ENCODE measurements at places on chromosomes 11 and 22.

DNA sequence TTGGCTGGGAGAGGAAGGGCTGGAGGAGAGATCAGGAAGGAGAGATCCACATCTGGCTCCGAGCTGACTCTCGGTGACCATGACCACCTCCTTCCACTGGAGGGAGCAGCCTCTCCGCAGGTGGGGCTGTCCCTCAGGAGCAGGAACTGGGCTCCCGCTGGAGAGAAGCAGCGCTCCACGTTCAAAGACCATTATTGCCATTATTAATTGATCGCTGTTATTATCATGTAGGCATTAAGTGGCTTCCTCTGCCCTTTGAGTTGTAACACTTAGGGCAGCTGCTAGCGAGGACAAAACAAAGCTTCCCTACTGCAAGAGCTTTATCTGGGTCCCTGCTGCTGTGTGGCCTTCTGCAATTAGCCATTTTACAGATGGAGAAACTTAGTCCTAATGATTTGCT is 251.9 kb downstream of the ST3GAL4 start:
- peak; percentile 33 for DNase-seq

DNA sequence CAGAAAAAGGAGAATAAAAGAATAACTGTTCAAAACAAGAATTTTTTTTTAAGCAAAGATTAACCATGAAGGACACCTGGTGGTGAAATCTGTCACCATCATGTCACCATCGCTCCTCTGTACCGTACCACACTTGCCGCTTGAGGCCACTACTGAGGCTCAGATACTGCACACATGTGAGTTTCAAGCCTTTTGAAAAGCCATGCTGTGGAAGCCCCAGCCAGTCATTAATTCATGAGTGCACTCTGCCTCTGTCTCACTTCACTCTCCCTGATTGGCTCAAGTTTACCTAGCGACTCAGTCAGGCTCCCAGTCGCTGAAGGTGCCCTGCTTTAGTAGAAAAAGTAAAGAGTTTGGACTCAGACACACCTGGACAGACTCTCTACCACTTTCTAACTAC is 6.6 kb upstream of the MS4A12 start:
- DNase-seq, result no peak

DNA sequence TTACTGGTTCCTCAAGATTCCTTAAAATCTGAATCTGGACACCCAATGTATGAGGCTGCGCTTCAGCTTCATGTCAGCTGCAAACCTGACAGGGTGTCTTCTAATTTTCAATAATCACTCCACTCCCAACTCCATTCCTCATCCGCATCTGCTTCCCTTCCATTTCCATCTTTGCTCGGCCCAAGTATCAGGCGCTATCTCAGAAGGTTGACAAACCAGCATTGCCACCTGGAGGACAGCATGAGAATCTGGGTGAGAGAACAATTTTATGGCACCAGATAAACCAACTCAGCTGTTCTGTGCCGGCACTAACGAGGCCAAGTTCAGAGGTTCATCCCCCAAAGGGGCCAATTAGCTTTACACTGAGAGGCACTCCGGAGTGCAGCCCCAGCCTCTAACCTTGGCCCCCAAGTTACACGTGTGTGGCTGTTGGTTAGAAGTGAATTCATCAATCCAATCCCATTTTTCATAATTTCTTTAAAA is 79.1 kb upstream of the LMO2 start:
- DNase-seq, result peak; percentile 54

DNA sequence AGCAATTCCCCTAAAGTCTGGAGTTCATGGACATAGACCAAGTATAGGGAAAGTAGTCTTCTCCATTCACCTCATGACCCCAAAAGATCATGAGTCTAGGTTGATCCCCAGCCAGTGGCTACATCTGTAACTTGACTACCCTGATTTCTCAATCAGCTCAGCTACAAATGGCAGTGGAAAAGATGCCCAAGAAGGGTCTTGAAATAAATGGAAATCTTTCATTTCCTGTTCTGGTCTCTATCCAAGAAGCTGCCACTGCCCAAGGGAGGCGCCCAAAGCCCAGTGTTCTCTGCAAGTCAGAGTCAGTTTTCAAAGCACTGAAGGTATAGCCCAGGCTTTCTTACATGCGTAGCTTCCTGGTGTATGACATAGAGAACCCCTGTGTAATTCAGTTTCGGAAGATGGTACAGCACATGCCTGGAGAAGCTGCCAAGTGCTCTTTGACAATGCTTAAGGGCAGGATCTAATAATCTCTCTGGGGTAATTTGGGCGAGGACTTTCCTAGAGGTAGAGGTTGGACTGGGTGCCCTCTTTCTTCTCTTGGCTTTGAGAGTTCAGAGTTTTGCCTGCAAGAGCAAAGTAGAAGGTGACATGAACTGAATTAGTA is 101.1 kb downstream of the ADAMTS15 start:
- DNase-seq, result peak; percentile 28

DNA sequence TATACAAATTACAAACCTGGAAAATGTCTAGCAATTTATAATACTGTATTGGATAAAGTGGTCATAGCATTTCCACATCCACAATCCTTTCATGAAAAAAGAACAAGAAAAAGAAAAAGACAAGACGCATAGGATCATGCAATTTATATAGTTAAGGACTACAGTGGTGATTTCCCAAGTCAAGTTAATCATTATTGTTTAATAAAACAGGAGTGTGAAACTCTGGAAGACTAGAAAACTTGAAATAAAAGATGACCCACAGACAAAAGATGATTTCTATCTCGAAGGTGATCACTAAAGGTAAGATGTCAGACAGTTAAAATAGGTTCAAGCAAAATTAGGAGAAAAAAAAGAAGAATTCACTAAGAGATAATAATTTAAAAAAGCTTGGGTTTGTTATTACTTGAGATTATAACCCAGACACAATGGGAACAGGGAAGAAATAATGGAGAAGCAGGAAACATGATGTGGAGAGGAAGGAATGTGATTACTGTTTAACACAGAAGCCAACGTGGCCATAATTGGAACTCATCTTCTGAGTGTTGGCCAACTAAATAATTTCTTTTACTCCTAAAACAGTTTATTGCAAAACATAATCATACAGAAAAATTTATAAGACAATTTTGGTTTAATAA is 441.2 kb upstream of the ANO3 start:
- no peak for DNase-seq

GRCh38 chr11:35617687-35618496 is at the start of gene FJX1:
FJX1 (plus strand) TSS chr11:35618460; CDS start chr11:35618637, 177 bp downstream.
- peak; percentile 92 for DNase-seq

GRCh38 chr11:111460856-111461255 is 51.3 kb downstream of the BTG4 start:
- peak; percentile 49 for DNase-seq

- DNase-seq, result no peak
These were observed 23.6 kb downstream of the NPAT start for GRCh38 chr11:108198833-108199232.

DNA sequence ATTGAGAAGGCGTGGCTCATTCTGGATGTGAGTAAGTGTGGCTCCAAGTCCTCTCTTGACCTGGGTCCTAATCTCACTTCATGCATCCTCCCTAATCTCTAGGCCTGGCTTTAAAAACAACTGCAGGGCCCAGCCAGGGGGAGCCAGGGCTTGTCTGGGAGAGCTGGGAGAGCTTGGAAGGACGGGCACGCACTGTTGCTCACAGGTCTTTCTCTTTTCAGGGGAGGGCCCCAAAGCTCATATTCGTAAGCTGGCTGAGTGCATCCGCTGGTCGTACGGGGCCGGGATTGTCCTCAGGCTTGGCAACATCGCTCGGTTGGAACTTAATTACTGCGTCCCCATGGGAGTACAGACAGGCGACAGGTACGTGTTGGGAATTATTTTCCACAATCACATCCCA is 34.1 kb upstream of the PARVB start:
- no peak for DNase-seq
